H1 (cell line): ENCODE measurements at places on chromosomes 7 and 10.

DNA sequence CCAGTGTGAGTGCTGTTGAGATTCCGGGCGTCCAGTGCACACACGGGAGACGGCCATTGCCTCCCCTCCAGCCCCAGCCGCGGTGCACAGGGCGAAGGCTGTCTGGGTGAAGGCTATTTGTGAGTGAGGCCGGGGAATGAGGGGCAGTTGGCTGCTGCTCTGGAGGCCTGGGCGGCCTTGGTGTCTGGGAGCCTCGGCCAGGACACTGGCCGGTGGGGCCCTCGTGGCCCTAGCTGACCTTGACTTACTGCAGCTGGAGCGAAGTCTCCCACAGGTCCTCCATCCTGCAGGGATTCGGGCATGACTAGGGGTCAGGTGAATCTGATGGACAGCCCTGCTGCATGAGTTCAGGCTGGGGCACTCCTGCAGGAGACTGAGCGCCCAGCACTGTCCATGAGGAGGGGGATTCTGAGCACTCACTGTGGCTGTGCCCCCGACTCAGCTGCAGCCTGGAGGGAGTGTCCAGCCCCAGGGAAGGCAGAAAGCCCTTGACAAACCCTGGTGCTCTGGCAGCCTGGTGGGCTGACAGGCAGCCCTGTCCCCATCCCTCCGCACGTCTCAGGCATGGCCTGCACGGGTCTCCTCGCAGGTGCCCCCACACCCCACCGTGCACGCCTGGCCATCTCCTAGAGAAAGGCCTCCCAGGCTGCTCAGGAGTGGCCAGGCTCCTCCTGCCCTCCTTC lies 52.7 kb upstream of the FAM20C start:
- H3K36me3 ChIP-seq, result no peaks in the 10 kb centered on the region; the same call in 1 of the 2 replicates
- H3K4me3 ChIP-seq, result no peak overlapping the region
- no peak for DNase-seq
- no peak overlapping the region for H3K27ac ChIP-seq
- no peaks in the 10 kb centered on the region; the same call in 1 of the 2 replicates for H3K27me3 ChIP-seq
- peaks cover 12% of the 10 kb centered on the region for H3K4me1 ChIP-seq

- DNase-seq, result no peak
- no peaks in the 10 kb centered on the region for H3K36me3 ChIP-seq
- H3K27me3 ChIP-seq, result no peaks in the 10 kb centered on the region
Measured at GRCh38 chr7:1742555-1743303, 72.7 kb downstream of the ELFN1 start.

DNA sequence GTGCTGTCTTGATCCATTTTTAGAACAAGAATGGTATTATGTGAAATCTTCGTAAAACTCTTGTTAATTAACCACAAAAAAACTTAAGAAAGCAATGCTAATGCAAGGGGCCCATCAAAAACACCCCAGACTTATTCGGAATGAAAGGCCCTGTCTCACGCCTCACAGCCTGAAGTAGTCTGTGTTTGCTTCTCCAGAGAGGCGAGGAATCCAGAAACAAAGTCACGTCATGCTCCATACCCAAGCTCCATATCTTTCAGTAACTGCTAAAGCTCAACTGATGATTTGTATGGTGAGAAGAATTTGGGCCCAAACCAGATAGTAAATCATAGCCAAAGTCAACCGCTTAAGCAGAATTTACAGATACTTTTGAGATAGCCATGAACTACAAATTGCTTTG lies 155.4 kb downstream of the ATE1 start:
- no peak overlapping the region for H3K27ac ChIP-seq
- no peaks in the 10 kb centered on the region for H3K4me1 ChIP-seq
- H3K4me3 ChIP-seq, result no peak overlapping the region
- no peak for DNase-seq

GRCh38 chr10:121687095-121687813 lies 89.0 kb upstream of the FGFR2 start:
- H3K27ac ChIP-seq, result no peak overlapping the region
- no peaks in the 10 kb centered on the region for H3K27me3 ChIP-seq
- H3K4me3 ChIP-seq, result no peak overlapping the region
- DNase-seq, result no peak
- H3K36me3 ChIP-seq, result no peaks in the 10 kb centered on the region
- H3K4me1 ChIP-seq, result peaks cover 4% of the 10 kb centered on the region
